Activated naive CD4-positive, alpha-beta T cell treated with anti-CD3 and anti-CD28 coated beads, Interleukin-2, amount 10 ng/mL, durations not matched to agents 7 days and 5 days (primary cell): ENCODE measurements at places on chromosomes 7 and 10.

DNA sequence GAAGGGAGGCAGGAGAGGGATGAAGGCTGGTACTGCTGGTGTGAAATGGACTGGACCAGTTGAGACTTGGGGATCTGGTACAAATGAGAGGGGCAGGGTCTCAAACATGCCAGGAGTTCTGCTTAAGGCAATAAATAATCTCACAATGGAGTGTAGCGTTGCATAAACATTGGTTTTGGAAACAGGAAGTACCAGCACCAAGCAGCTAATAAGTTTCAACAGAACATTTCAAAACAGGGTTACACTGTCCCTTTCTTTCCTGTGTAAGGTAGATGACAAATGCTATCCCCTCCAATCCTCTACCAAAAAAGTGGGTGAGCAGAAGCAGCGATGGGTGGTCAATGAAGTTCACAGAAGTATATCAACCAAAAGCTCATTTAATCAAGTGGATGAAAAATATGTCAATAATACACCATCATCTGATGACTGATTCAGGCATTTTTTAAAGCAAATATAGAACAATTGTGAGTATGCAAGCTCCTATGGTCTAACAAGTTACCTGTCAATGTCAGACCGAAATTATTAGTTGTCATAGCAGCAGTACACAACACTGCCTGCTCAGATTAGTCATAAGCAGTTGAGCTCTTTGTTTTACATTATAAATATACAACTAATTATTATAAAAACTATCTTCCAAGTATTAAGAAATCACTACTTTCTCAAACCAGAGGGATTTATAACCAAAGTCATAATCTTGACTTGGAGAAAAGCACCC lies 220.0 kb downstream of the FAM107B start:
- DNase-seq = no peak

GRCh38 chr10:116241642-116242410 lies 31.2 kb downstream of the GFRA1 start:
- no peak for DNase-seq

GRCh38 chr7:112995059-112995824 lies 91.4 kb downstream of the GPR85 start:
- DNase-seq = no peak

- DNase-seq = no peak
These were observed 17.8 kb downstream of the CXCL12 start for GRCh38 chr10:44366941-44367630.

DNA sequence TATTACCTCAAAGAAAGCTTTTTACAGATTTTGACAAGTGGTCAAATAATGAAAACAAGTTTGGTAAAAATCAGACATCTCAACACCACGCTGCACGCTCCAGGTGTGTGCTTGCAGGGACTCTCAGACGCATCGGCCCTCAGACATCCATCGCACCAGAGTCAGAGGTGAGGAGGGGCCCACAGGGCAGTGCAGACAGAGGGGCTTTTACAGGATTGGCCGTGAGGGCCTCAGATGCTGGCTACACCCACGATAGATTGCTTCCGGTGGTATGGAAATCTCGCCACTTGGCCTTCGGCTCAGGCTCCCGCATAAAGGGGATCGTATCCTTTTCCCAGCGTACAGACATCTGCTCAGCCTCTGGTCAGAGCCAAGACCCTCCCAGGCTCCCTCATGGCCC lies 72.1 kb downstream of the TCERG1L start:
- DNase-seq = no peak

GRCh38 chr7:22657479-22657878 lies 69.5 kb upstream of the IL6 start:
- peak; percentile 44 for DNase-seq

DNA sequence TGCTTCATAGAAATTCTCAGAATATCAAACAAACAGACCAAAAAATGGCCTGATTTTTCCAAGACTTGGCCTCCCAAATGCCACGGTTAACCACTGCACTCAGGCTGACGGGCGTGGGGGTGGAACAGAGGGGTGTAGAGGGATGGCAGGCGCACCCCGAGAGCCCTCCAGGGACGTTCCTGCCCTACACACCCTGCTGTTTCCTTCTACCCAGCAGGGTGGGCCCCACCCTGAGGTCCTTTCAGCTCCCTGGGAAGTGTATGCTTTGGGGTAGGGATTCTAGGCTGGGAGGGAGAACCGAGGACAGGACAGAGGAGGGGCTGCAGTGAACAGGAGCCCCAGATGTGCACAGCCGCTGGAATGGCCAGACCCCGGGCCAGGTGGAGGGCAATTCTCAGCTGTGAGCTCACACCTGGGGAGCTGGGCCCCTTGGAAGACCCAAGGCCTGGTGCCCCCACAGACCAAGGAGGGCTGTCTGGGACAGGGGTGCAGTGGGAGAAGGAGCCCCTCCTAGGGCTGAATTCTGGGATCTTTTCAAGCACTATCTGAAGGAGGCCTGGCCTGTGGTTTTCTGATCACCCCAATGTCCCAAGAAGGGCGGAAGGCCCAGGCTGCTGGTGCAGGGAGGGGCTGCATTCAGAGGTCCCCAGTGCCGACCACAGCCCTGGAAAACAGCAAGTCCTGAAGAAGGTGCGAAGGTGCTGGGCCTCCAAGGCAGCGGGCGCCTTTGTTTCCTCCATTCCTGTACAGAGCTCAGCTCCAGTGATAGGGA lies 32.9 kb upstream of the INPP5A start:
- no peak for DNase-seq

DNA sequence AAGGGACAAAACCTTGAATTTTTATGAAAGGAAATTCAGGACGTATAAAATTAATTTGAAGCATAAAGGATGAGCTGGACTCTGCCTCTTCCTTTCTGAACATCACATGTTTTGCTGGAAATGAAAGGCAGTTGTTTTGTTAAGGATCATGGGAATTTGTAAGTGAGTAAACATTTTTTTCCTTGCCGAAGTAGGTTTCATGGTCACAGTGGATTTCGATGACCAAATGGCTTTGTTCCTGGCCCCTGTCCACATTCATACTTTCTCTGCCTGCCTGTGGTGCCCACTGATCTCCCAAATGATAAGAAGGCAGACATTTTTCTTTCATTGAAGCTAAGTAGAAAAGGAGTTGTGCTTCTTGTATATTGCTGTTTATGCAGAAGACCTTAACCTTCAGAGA lies 104.2 kb downstream of the ARID5B start:
- DNase-seq = no peak

- no peak for DNase-seq
These were observed 72.6 kb upstream of the FRMD4A start for GRCh38 chr10:14403359-14403758.

- DNase-seq = no peak
These were observed 50.7 kb upstream of the SVIL start for GRCh38 chr10:29685506-29685905.

GRCh38 chr10:18556522-18557147 lies 94.8 kb downstream of the NSUN6 start:
- no peak for DNase-seq

GRCh38 chr7:69700331-69700730 lies 102.1 kb downstream of the AUTS2 start:
- DNase-seq = no peak

DNA sequence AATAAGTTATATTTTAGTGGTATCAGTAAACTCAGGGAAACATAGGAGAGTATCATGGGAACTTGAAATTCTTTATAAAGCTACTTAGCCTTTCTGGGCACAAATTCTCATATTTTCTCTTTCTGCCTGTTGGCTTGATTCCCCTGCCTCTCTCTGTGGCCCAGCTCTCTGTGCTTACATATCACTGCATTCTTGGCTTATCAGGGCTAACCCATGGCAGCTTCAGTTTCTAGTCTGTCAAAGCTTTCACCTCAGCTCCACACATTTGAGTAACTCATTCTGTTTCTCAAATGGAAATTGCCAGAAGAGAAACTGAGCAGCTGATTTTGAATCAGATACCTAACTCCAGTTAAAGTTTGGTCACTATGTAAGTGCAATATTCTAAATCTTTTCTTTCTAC lies 713.1 kb downstream of the DNAJB9 start:
- DNase-seq = no peak

GRCh38 chr10:23060918-23061317 lies 34.5 kb upstream of the MSRB2 start:
- DNase-seq = no peak

DNA sequence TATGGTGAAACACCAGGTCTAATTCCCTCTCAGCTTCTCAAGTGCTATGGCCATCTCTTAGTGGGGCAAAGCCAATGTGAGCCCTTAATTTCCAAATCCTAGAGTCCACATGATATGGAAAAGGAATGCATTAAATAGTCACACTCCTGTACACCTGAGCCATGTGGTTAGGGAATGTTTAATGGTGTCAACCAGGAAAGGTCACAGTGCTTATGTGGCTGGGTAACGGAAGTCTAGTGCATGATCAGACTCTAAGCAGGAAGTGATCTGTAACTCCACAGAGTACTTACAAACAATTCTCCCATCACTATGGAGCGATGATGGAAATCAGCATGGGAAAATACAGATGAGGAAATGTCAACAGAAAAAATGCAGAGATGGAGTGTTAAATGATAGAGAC lies 148.8 kb downstream of the MAGI2 start:
- DNase-seq = no peak

DNA sequence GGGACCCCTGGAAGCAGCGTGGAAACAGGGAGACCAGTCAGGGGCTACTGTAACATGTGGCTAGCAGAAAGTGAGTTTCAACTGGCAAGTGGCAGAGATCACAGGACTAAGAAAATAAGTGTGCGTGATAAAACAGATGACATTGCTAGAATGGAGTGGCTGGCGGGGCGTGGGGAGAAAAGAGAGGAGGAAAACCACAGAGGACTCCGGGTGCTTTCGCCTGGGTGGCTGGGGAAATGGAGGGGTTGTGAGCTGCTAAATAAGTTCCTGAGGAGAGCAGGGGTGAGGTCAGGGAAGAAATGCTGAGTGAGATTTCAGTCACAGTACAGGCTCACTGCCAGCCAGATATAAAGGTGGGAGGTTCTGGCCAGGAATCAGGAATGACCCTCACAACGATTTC lies 166.9 kb downstream of the MYOF start:
- no peak for DNase-seq

- no peak for DNase-seq
These were observed 83.5 kb downstream of the TNS3 start for GRCh38 chr7:47498229-47499056.

DNA sequence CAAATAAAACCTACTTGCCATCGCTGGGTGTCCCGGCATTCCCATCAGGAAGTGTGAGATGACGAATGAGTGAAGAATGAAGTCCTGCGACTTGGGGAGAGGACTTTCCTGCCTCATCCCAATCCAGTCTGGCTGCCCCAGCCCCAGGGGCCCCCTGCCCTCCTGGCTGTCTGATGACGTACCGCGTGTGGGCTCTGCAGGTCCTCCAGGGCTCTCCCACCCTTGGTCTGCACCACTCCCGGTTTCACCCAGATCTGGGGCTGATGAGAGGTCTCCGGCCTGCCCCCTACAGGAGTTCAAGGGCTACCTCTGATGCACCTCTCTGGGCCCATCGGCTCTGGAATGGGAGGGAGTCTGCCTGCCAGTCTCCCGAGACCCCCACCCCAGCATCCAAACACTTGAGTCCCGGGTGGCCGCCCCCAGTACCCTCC lies 9.8 kb downstream of the ATP6V1F start:
- DNase-seq = no peak

- DNase-seq = no peak
These were observed 32.3 kb downstream of the ATRNL1 start for GRCh38 chr10:115125505-115125904.

GRCh38 chr7:151057506-151057988 lies at the start of gene CDK5:
TSS of gene CDK5 (minus strand) at chr7:151057897. CDS start at chr7:151057848, 49 bp downstream.
- no peak for DNase-seq

DNA sequence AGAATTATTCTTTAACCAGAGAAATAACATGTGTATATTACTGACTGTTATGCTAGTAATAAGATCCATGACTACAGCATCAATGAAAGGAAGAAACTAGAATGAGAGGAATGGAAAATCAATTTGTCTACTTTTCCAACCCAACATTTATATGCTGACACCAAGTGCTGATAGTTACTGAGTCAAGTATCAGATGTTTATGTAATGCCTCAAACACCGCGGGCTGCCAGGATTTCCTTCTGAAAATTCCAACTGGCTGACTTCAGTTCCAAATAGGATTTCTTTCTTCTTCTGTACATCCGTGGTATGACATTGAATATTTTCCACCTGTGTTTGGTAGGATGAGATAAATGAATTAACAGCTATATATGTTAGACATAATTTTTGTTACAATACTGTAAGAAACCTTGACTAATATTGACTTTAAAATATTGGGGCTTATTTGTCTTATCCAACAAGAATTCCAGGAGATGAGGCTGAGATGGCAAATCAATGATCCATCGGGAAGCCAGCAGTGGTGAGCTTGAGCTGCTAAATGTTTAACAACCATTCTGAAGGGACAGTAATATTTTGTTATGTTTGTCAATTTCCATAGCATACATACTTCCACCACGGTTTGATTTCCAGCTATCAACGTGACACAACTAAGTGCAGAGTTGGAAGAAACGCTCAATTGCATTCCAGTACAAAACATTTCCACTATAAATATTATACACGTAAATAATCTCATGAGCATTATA lies 435.2 kb upstream of the AUTS2 start:
- DNase-seq = no peak

- no peak for DNase-seq
These were observed 24.6 kb downstream of the AGK start for GRCh38 chr7:141575654-141576448.

DNA sequence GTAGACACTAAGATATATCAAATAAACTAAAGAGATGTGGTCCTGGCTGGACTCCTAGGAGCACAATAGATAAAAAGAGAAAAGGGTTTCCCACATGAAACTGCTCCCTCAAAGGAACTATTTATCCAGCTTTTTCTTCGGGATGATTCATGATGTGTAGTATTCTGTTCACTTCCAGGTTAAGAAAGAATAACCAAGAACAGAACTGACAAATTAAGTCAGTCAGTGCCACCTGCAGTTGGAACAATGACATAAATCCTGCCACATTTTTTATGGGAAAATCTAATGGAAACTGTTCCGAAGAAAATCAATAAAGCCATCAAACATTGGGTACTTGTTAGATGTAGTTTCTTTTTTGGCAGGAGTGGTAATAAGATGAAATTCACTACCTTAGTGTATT lies 87.1 kb downstream of the POLR1F start:
- no peak for DNase-seq

- peak; percentile 49 for DNase-seq
These were observed 515 bp downstream of the RALA start for GRCh38 chr7:39623732-39624441.

GRCh38 chr7:34157137-34157536 lies 251.8 kb downstream of the BMPER start:
- no peak for DNase-seq
